DMS 273 treated with DMSO at 0.1 percent for 48 hours (cell line): ENCODE measurements at places on chromosomes 3 and 15.

GRCh38 chr3:52231502-52232278 is 6.2 kb upstream of the TLR9 start:
- no peak for DNase-seq

- no peak for DNase-seq
These were observed 93.3 kb upstream of the HACD2 start for GRCh38 chr3:123678108-123678511.

GRCh38 chr15:33649217-33649933 is 318.9 kb upstream of the CHRM5 start:
- no peak for DNase-seq

- DNase-seq: no peak
These were observed 590.7 kb upstream of the SGO1 start for GRCh38 chr3:20776692-20777091.

DNA sequence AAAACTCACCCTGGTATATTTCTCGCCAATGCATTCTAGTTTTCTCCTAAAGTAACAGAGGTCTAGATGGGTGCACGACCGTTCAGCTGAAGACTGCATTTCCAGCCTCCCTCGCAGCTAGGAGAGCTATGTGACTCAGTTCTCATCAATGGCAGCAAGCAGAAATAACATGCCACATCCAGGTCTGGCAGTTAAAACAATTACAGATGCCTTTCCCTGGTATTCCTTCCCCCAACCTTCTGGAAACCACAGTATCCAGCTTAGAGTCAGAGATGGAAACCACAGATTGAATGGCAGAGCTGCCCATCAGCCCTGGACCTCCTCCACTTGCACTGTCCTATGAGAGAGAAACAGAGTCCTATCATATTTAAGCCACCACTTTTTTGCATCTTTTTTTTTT is 4.8 kb downstream of the HAPLN3 start:
- DNase-seq: no peak

DNA sequence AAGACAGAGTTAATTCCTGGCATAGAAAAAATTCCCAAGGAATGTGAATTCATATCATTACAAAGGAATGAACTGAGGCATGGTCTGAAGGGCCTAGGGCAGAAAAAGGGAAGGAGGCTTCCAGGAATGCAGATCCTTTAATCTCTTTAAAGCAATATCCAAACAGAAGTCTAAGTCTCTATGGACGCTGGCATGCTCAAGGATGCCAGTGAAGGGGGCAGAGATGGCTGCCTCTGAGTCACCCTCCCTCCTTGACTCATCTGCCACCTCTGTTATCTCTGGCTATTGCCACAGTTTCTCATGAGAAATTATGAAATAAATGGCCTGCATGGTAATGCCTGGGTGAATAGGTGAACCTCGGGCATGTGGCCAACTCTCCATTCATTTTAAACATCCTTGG is 96.3 kb upstream of the BCL6 start:
- DNase-seq: no peak

- no peak for DNase-seq
These were observed 78.0 kb downstream of the CHCHD6 start for GRCh38 chr3:126781889-126782491.

- DNase-seq: no peak
These were observed 776.3 kb downstream of the TUSC7 start for GRCh38 chr3:117485841-117486240.

- peak; percentile 20 for DNase-seq
These were observed 337.2 kb upstream of the DNAJC19 start for GRCh38 chr3:181326637-181327223.

GRCh38 chr3:113556946-113557335 is 24.6 kb downstream of the SIDT1 start:
- no peak for DNase-seq

- no peak for DNase-seq
These were observed 5.5 kb downstream of the ARPIN start for GRCh38 chr15:89907289-89907688.

DNA sequence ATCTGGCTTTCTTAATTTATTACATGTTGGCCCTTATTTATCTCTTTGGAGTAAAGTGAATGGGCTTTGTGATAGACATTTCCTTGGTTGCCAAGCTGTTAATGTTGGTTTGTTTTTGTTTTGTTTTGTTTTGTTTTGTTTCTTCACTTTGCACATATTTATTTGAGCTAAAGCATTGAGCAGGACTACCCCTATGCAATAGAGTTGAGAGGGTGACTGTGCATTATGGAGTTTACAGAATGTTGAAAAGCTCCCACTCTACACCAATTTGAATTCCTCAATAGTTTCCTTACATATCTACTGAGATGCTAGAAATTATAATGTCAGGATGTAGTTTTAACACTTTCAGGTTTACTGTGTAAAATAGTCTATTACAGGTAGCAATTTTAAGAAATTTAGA is 462.8 kb upstream of the CBLB start:
- no peak for DNase-seq

- DNase-seq: no peak
These were observed 345.5 kb downstream of the EPHB1 start for GRCh38 chr3:135140591-135140990.

- DNase-seq: no peak
These were observed 19.5 kb upstream of the FBLN2 start for GRCh38 chr3:13529196-13530112.

GRCh38 chr15:68154923-68155559 is 50.1 kb downstream of the CALML4 start:
- no peak for DNase-seq

GRCh38 chr3:110526777-110527727 is 544.6 kb upstream of the NECTIN3 start:
- DNase-seq: no peak

GRCh38 chr3:16896820-16897219 is 12.1 kb downstream of the PLCL2 start:
- DNase-seq: no peak

- DNase-seq: no peak
These were observed 24.0 kb downstream of the FLNB start for GRCh38 chr3:58032186-58032585.

- no peak for DNase-seq
These were observed 39.1 kb downstream of the PRTG start for GRCh38 chr15:55703873-55704301.

DNA sequence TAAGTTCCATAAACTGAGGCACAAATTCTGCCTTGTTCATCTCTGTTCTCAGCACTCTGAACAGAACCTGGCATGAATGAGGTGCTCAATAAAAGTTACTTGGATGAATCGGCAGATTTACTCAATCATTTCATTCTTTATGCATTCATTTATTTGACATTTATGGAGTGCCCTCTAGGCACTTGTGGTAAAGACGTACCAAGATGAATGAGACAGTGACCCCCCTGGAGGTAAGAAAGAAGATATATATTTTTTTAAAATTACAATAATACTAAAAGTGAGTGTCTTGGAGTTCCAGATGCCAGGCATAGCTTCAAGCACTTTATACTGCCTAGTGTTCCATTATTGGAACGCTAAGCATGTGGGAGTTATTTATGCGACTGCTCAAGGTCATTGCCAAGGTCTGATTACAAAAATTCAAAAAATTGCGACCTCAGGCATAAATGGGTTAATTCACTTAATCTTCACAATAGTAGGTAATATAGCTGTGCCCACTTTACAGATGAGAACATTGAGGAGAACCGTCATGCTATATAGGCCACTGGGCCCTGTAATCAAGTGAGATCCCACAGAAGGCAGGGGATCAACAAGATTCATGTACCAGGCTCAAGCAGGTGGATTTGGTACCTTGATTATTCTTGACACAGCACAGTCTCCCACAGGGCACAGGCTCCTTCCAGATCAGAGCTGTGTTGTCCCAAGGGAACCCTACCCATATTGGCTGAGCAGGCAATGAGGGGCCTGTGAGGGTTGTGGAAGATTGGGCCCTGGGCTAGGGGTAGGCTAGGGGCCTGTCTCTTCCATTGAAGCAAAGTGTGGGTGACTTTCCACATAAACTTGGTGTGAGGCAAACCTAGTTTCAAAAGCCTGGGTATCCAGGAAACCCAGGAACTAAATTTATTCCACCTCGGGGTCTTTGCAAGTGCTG is 10.7 kb downstream of the XIRP1 start:
- no peak for DNase-seq

DNA sequence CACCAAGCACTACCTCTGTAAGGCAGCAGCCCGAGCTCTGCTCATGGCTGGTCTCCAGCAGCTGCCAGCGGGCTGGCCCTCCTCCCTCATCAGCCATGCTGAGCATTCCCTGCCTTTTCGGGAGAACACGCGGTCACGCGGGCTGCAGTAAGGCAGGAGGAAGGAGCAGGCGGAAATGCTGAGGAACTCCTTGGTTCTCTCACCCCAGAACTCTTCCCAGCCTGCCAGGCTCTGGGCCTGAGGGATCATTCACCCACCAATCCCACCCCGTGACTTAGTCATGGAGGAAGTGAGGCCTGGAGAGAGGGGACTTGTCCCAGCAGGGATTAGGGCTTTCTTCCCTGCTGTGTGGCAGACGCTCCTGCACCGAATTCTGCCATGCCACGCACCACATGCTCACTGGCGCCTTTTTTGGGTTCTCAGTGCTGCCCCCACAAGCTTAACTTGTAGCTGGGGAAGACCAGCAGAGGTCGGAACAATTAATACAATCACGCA is 42.9 kb upstream of the RPL32 start:
- peak; percentile 31 for DNase-seq

DNA sequence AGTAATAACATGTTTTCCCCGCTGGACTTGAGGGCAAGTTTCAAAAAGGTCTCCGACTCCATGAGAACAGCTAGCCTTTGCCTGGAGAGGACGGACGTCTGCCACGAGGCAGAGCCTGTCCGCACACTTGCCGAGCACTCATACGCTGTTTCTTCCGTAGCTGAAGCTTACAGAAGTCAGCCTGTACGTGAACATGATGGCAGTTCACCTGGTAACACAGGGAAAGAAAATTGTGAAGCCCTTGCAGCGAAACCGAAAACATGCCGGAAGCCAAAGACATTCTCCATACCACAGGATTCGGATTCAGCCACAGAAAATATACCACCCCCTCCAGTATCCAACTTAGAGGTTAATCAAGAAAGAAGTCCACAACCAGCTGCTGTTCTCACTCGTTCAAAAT is 43.9 kb upstream of the RASA2 start:
- DNase-seq: no peak

DNA sequence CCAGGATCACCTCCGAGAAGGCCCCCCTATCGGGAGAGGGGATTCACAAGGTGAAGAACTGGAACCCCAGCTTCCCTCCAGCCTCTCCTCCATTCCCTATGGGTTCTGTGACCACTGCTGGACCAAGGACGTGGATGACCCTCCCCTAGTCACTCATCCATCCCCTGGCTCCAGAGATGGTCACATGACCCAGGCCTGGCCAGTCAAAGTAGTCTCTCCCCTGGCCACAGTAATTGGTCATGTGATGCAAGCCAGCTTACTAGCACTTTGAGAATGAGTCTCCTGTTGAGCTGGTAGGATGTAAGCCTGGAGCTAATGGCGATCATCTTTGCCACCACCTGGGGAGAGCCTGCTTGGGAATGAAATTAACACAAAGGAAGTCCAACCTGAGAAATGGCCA is 3.9 kb downstream of the CAMK1 start:
- DNase-seq: no peak

DNA sequence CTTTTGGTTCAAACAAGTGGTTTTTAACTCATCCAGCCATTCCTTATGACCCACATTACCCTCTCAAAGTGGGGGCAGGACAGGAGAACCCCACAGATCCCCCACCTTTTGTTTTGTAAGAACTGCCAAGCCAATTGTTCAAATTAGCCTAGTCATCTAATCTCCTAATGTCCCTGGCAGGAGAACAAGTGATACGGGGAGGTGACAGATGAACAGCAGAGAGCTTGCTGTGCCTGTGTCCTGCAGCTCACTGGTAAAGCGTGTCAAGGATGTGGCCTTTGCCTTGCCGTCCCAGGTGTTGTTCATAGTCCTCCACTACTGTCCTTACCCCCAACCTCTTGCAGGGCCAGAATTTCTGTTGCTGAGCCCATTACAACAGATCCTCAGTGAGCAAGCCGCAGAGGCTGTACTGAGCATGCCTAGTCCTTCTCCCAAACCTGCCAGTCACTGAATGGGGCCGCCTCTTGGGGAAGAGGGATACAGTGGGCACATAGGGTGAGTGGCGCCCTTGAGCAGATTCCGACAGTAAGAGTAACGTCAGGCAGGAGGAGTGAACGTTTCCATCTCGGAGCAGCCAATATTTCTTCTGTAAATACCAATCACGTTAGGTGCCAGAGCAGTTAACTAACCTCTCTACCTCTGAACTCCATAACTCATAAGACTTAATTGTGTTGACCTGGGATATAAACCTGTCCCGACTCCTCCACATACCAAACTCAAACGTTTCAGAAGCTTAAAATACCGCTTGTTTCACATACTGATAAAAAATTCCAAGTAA is 87.4 kb downstream of the ITPR1 start:
- no peak for DNase-seq

GRCh38 chr3:14869917-14870782 is 51.4 kb downstream of the FGD5 start:
- DNase-seq: no peak

DNA sequence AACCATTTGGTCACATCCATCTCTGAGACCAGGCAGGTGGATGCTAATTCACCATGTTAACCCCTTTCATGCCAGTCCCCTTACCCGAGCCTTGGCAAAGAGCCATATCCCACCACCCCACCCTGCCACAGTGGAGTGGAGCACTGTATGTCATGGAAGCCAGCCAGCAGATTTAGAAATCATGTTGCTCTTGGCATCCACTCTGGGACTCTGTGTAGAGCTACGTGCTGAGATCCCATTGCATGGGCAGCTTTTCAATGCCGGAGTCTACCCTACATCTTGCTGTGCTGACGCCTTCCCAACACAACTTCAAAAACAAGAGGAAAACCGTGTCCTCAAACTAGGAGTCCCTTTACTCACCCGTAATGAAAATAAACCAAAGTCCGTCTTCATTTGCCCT is 131.0 kb downstream of the NTRK3 start:
- DNase-seq: no peak

- DNase-seq: no peak
These were observed 40.5 kb downstream of the U2SURP start for GRCh38 chr3:143041903-143042302.

GRCh38 chr15:34436956-34437442 is 609 bp downstream of the GOLGA8A start:
- DNase-seq: no peak

DNA sequence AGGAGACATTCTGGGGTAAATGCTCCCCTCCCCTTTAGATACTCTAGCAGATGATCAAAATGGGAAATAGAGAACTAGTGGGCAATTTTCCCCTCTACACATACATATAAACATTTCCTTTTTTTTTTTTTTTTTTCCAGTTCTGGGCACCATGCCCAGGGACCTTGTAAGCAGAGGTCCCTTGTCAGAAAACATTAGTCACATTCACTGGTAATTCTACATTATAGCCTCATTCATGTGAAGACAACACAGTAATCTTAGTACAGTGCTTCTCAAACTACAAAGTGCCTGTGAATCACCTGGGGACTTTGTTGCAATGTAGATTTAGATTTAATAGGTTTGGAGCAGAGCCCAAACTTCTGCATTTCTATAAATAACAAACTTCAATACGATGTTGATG is 60.1 kb upstream of the ACTC1 start:
- no peak for DNase-seq

- no peak for DNase-seq
These were observed 146.0 kb downstream of the MYO9A start for GRCh38 chr15:71971905-71972304.
